ENCODE measurements at places on chromosomes 3 and 15. TPM values are rescaled to one million over a fixed set of nuclear protein-coding genes. Genes with fewer than 3 reads are reported as not detected.

OXNAD1 gene
- 13.9 TPM for total RNA-seq

ANKRD34C gene
- total RNA-seq = under 0.01 TPM

CYP1A1 gene
- 0.13 TPM for total RNA-seq

INSYN1 gene
- 5.7 TPM for total RNA-seq

MUC20 gene
- total RNA-seq = 0.66 TPM

SERINC4 gene
- total RNA-seq = 0.18 TPM

C3orf85 gene
- not detected for total RNA-seq

LIPC gene
- 0.44 TPM for total RNA-seq

GLDN gene
- total RNA-seq = 0.84 TPM

ARIH1 gene
- total RNA-seq = 54.2 TPM

IMP3 gene
- total RNA-seq = 42.2 TPM

LRRC3B gene
- 11.0 TPM for total RNA-seq

Data from muscle of leg (tissue), 16 donors.